NCI-H2029 (cell line): ENCODE measurements at places on chromosomes 6 and 20.

DNA sequence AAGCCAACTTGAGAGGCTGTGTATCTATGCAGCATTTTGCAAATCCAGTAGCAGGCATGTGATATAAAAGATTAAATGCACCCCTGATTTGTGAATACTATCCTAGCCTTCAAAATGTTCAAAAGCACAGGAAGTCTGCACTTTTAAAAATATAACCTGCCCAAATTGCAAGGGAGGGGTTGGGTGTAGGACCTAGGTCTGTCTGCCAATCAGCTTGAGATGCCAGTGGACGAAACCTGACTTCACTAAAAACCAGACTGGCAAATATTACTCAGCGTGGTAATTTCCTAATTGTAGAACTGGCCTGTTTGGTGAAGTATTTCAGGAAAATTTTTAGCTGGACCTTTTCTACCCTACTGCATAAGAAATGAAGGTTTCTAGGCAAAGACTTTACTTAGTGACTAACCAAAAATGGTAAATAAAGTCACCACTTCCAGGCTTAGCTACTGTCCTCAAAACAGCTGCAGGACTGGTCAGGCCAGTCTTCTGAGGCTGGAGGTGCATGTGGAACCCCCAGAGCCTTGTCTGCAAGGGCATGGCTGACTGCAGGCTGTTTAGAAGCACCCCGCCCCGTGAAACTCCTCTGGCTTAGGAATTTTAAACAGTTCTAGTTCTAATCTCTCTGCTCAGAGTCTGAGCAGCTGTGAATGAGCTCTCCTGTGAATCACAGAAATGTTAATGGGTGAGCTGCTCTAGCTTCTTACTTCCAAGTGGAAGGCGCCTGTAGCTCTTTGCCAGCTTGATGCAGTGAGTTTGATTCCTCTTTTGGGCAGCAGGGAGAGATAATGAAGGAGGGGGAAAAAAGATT lies 104.4 kb upstream of the ESR1 start:
- DNase-seq: no peak

GRCh38 chr6:26223228-26223627 lies 136.0 kb downstream of the HFE start:
- DNase-seq: peak; percentile 41

DNA sequence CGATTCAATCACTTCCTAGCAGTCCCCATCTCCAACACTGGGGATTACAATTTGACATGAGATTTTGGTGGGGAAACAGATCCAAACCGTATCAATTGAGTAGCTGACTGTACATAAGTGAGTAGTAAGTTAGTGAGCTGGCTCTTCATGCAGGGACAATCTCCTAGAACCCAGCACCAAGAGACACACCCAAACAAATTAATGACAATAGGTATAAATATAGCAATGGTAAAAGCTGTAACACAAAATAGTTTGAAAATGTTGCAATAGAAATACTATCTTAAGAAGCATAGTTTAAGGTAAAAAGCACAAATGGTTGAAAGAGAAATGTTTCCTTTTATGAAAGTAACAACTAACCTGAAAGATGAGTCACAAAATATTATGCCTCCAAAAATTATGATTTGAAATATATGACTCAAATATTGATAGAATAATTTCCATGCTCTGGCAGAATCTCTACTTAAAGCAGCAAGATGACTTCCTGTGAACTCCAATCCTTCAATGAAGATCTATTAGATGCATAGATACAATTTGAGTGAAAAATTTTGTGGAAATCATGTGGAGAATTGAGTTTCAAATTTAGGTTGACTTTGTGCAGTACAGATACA lies 5.4 kb upstream of the SIRPB1 start:
- DNase-seq: no peak

DNA sequence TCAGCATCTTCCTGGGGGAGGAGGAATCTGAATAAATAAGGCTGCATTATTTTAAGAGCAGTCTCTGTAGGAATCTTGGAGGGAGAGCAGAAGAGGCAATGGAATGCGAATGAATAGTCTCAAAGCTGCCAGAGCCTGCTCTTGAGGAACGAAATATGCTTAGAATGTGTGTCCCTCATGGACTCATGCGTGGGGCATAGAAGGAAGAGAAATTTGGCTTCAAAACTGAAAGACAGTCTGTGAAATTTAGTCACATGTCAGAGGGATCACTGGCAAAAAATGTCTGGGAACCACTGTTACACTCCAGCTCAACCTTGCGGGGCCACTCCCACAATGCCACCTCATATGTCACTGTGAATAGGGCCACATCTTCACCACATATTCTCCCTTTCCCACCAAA lies 95.5 kb downstream of the GJA10 start:
- no peak for DNase-seq

DNA sequence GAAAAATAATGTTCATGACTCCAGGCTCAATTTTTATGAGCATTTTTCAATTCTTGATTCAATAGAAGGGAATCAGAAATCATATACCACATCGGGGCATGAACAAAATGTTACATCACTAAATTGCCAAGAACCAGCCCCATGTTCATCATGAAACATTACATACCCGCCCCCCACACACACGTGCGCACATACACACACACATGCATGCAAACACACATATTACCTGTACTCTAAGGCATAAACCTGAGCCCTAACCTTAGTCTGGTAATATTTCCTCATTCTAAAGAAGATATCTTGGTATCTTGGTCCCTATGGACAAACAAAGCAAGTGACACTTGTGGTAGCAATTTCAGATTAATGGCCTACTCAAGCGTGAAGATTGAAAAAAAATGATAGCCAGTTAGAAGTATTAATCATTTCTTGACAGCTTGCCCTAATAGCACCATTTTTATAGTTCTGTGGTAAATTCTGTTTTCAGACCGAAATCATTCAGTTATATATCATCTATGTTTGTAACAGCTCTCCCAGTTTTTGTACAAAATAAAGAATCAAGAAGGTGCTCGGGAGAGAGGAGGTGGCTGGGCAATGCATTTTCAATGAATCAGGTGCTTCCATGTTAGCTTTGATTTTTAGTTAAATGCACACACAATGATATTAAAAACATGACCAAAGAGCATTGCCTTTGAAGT lies 95.4 kb upstream of the DOK5 start:
- no peak for DNase-seq

DNA sequence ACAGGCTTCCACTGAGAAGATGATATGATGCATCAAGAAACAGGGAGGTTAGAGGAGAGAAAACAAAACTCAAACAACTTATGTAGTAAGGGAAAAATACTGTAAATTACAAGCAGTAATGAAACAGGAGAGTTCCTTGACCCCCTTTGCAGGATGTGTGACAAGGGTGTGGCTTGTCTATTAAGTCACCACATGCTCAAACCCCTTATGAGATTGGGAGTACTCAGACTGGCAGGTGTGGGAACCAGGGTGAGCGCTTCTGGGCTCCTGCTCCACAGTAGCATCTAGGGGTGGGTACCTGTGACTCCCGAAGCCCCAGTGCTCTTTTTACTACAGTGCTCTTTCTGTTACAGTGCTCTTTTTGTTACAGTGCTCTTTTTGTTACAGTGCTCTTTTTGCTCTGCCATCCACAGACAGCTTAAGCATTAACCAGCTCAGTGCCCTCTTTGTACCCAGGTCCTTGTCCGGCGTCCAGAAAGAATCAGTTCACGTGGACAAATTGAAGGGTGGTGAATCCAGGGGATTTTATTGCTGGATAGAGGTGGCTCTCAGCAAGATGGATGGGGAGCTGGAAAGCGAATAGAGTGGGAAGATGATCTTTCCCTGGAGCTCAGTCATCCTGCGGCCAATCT lies 28.7 kb downstream of the OLIG3 start:
- DNase-seq: no peak

GRCh38 chr6:338815-339262 lies 46.6 kb downstream of the DUSP22 start:
- no peak for DNase-seq
